ENCODE measurements at places on chromosomes 16 and 17.

- no peak for DNase-seq
Observed at GRCh38 chr17:81301195-81302144, 6.4 kb upstream of the SLC38A10 start.

DNA sequence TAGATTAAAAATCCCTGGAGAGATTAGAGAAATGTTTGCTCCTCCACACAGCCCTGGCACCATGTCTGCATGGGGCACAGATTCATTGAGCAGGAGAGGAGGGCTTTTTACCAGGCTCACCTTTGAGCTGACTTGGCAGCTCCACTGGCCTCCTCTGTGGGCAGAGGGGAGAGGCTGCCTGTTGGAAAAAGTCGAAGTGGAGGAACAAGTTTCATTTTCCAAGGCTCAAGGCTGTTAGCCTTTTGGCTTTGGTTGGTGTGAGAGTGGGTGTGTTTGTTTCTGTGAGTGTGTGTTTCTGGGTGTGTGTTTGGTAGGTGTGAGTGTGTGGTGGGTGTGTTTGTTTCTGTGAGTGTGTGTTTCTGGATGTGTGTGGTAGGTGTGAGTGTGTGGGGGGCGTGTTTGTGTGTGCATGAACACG lies 5.6 kb downstream of the TMEM238L start:
- no peak for DNase-seq

DNA sequence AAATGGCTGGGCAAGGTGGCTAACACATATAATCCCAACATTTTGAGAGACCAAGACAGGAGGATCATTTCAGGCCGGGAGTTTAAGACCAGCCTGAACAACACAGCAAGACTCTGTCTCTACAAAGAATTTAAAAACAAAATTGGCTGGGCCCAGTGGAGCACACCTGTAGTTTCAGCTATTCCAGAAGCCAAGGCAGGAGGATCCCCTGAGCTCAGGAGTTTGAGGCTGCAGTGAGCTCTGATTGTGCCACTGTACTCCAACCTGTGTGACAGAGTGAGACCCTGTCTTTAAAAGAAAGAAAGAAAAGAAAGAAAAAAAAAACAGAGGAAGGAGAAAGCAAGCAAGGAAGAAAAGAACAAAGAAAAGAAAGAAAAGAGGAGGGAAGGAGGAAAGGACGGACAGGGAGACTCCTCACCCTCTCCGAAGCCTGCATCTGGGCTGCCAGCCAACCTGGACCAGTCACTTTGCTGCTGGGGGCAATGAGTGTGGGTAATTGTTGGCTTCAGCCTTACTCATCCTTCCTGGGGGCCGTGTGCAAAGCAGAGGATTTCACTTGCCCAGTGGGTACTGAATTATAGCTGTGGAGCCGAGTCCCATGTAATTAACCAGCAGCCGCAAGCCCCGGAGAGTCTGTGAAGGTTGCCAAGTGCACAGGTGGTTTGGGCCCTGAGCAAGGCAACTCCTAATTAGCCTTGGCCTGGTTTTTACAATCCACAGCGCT lies 6.7 kb upstream of the MT4 start:
- no peak for DNase-seq

- peak; percentile 96 for DNase-seq
Observed at GRCh38 chr17:8118769-8119580, 661 bp upstream of the ALOXE3 start.

DNA sequence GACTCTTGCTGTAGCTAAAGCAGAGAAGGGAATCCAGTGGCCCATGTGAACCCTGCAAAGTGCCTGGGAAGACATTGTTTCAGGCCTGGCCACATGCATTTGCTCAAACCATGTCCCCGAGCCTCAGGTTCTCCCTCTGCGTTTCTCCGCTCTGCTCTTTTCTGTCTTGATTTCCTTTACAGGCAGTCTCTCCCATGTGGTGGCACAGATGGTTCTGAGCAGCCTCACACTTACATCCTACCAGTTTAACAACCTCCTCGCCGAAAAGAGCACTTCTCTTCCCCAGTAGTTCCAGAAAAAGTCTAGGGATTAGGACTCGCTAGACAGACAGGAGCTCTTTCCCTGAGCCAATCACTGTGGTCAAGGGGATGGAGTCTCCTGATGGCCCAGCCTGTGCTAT lies 28.3 kb upstream of the MYH10 start:
- no peak for DNase-seq

DNA sequence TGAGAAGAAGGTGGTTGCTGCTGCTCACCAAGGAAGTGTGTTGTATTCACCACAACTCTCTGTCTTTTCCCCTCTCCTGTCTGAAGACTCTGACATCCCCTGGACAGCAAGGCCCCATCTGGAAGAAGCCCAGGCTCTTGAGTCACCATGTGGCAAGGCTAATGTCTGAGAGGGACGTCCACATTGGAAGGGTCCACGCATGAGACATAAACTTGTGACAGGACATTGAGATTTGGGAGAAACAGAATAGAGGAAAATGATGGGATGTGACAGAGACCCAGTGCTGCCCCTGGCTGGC lies 176.5 kb downstream of the IRF8 start:
- no peak for DNase-seq

GRCh38 chr17:48514477-48514876 lies 16.3 kb downstream of the HOXB1 start:
- no peak for DNase-seq

DNA sequence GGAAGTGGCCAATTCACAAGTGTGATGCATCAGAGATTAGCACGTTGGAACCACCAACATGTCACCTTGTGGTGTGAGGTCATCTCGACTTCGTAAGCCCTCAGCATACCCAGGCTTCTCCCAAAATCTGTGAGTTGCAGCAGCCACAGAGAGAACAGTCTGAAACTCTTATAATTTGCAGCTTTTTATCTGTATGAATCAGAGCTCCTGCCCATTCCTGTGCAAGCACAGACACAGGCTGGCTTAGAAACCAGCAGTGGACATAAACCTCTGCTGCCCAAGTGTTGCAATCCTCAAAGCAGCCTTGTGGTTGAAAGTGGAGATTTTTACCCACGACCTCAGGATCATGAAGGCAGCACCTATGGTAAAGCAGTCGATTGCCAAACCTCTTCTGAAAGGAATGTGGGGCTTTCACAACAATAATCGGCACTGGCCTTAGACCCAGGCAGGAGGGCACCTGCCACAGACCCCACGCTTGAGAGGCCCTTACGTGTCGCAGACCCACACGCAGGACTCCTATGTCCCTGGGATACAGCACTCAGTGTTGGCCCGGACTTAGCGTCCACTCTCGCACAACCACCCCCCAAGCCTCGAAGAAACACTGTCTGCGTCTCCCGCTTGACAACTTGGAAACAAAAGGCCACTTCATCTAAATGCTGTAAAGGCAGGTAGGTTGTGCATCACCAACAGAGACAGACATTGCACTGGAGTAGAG lies 24.5 kb upstream of the OSGIN1 start:
- DNase-seq: no peak

DNA sequence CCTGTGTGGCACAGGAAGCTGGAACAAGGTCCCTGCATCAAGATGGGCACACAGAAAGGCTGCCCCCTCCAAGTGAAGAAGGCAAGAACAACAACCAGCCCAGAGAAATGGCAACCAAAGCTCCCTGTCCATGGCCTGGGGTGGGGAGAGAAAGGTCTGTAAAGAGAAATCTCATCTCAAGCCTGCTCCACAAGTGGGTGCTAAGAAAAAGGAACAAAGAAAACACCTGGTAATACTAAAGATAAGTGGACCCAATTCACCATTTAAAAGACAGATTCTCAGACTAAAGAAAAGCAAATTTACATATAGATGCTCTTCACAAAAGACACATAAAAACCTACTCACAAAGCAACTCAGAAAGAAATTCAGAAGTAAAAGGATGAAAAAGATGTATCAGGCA lies 107.4 kb downstream of the PARN start:
- no peak for DNase-seq

DNA sequence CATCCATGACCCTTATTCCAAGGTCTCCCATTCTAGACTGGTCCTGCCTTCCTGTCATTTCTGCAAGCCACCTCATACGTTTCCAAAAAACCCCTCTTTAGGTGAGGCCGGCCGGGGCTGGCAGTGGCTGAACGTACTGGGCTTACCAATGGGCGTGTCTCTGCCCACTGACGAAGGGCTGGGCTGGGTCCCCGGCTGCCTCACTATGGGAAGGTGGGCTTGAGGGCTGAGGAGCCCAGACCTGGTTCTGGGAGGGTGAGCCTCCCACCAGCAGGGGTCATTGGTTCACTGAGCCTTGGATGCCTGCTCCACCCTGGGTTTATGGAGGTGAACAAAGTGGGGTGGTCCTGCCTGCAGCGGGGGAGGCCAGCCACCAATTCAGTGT lies 19.9 kb downstream of the KDM8 start:
- no peak for DNase-seq

DNA sequence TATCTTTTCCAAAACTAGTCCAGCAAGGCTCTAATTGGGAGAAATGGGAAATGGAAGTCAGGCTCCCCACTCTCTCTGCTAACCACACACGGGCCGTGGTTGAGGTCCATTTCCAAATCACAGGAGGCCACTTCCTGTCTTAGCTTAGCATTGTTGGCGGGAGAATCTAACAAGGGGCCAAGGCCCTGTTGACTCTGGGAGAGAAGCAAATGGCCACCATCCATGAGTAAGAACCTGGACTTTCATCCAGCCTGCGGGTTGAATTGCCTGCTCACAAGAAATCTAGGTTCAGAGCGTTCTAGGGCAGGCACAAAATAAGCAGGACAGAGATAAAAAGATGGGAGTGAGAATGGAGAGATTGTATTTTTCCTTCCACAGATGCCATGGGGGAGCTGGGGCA lies 5.7 kb downstream of the FAM20A start:
- peak; percentile 37 for DNase-seq

- no peak for DNase-seq
Observed at GRCh38 chr16:19840524-19841110, 44.0 kb downstream of the GPRC5B start.

GRCh38 chr17:10809605-10810004 lies 5.7 kb upstream of the TMEM238L start:
- DNase-seq: no peak

GRCh38 chr17:79041041-79041570 lies 17.1 kb downstream of the C1QTNF1 start:
- DNase-seq: no peak

- no peak for DNase-seq
Observed at GRCh38 chr17:65559804-65560627, 1.4 kb downstream of the AXIN2 start.

GRCh38 chr17:50133769-50134099 lies 3.8 kb upstream of the SAMD14 start:
- DNase-seq: no peak

GRCh38 chr16:4894276-4895150 lies 42.4 kb downstream of the PPL start:
- DNase-seq: no peak

- DNase-seq: no peak
Observed at GRCh38 chr16:56936491-56936890, 4.5 kb downstream of the HERPUD1 start.

GRCh38 chr16:49788572-49788971 lies 67.3 kb downstream of the ZNF423 start:
- no peak for DNase-seq

DNA sequence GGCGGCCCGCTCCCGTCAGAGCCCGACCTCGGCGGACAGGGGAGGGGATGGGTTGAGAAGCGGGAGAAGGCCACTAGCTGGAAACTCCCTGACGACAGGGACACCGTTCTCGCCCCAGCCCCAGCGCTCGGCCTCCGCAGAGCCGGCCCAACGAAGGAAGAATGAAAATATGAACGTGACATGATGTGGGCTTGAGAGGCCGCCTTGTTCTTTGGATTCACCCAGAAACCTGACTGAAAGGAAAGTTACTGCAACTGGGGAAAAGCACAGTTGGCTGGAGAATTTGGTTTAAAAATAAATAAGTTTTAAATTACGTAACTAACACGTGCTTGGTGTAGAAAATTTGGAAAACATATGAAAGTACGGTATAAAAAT lies 21.1 kb downstream of the NPTX1 start:
- DNase-seq: no peak

- no peak for DNase-seq
Observed at GRCh38 chr17:74240618-74241205, 27.3 kb downstream of the TTYH2 start.

DNA sequence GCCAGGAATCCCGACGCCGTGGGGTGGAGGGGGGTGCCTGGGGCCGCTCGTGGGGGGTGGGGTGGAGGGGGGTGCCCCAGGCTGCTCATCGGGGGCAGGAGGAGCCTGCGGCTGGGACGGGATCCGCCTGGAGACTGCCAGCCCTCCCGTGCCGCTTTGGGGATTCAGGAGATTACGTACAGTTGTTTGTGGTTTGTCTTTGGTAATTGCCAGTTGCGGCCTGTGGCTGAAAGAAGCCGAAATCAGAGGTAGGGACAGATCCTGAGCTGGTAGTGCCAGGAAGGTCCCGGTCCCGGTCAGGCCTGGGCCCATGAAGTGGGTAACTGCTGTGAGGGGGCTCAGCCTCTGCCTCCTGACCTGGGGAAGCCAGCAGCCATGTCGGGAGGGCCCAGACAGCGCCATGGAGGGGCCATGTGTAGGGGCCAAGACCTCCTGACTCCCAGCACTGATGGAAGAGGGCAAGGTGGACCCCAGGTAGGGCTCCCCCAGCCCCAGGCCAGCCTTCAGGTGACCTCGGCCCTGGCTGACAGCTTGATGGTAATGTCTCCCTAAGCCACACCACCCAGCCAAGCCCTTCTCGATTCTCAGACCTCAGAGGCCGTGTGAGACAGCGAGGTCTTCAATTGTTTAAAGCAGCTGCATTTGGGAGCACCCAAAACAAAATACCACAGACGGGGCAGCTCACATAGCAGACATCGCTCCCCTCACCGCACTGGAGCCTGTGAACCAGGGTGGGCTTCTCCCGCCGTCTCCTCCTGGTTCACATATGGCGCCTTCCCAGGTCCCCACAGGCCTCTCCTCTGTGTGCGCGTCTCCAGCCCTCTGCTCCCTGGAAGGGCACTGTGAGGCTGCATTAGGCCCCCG lies 34.9 kb upstream of the SSTR5 start:
- DNase-seq: no peak

- no peak for DNase-seq
Observed at GRCh38 chr17:43655693-43656255, 5.9 kb downstream of the MEOX1 start.

GRCh38 chr17:71633391-71633849 lies 487.4 kb upstream of the SOX9 start:
- DNase-seq: no peak

DNA sequence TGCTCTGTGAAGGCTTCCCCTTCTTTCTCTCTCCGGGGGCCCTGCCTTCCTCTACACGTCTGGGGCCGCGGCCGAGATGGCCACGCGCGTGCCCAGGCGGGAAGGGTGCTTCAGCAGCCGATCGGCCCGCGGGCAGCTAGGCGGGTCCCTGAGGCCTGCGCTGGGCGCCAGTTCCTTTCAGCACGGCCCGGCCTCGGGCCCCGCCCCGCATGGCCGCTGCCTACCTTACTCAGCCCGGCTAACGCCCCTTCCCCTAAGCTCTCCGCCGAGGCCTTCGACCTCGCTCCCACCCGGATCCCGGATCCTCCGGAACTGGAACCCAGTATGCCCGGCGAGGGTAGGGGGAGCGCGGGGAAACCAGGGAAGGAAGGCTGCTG lies 335 bp downstream of the TMEM11 start:
- no peak for DNase-seq

All from vagina (tissue), 2 donors.